Activated naive CD8-positive, alpha-beta T cell treated with anti-CD3 and anti-CD28 coated beads for 36 hours (primary cell): ENCODE measurements at places on chromosomes 12 and 14. TPM values are rescaled to one million over a fixed set of nuclear protein-coding genes. Genes with fewer than 3 reads are reported as not detected.

Gene GUCY2C
- not detected for total RNA-seq

Gene EFS
- not detected for total RNA-seq

Gene C14orf132
- total RNA-seq = 1.7 TPM

Gene CNTN1
- not detected for total RNA-seq

DNA sequence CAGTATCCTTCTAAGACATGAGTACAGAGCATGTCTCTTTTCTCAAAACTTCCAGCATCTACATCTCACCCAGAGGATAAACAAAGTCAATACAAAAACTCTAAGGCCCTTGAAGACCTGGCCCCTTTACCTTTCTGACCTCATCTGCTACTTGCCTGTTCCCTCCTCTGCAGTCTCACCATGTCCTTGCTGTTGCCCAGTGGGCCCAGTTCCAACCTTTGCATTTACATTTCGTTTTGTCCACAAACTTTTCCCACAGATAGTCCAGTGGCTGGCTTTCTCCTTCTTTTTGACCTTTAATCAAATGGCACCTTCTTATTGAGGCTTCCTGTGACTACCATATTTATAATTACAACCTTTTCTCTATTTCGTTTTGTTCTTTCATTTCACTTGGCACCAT, 1.6 kb downstream of the IRAK4 start:
- H3K4me3 ChIP-seq = peak overlapping the region; percentile 97
- peaks cover 56% of the 10 kb centered on the region for H3K4me1 ChIP-seq

- peaks cover 31% of the 10 kb centered on the region for H3K36me3 ChIP-seq
- H3K27me3 ChIP-seq = no peaks in the 10 kb centered on the region
- DNase-seq = no peak
- no peak overlapping the region for H3K4me3 ChIP-seq
- peaks cover 31% of the 10 kb centered on the region for H3K4me1 ChIP-seq
Measured at GRCh38 chr12:116226026-116226425, 51.5 kb downstream of the MED13L start.

DNA sequence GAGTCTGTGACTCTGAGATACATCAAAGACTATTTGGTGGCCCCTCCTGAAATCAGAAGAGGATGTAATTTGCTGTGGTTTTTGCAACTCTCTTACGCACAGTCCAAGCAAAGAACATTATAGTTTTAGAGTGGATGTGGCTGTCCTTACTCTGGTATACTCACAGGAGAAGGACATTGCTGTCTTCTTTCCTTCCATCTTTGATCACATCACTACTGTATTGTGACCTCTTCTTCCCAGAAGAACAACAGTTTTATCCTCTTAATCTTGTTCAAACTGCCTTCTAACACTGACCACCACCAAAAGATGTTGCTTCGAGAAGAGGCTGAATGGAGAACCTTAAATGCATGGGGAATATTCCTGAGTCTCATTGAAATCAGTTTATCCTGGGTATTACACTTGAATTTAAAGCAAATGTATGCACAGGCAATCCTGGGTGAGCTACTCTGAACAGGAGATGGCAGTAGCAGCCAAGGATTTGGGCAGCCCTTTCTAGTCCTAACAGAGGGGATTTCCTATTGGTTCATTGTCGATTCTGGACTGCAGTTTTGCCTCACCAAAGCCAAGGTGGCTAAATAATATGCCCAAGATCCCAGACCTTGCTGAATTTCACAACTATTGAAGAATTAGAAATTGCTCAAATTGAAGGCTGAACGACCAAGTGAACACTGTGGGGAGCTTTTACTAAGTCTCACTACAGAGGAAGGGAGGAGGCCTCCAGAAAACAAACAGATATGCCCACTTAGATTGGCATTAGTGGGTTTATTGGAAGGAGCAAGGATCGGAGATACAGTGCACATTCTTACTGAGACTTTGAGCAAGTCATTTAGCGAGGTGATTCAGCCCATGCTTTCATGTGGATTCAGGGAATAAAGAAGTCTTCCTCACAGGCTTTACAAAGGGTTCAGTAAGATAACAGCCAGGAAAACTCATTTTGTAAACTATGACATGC, 282.8 kb downstream of the PAWR start:
- no peak overlapping the region for H3K4me3 ChIP-seq
- peak; percentile 9 for DNase-seq
- H3K36me3 ChIP-seq = no peaks in the 10 kb centered on the region
- H3K27me3 ChIP-seq = no peaks in the 10 kb centered on the region

DNA sequence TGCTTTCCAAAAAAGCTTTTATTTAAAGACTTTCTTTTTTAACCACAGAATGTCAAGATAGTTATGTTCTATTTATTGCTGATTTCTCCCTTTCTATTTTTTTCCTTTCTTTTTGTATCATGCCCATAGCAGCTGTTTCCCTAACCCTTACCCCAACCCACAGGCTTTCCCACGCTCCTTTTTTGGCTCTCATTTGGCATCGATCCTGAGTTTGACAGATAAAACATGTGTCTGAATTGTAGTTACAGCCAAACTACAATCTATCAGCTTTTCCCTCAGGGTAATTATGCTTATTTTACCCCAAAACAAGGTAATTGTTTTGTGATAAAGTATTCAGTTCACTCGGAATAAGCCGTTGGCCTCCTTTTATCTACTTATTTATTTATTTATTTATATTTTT, 46.7 kb downstream of the PDE3A start:
- H3K27ac ChIP-seq = no peak overlapping the region
- H3K4me3 ChIP-seq = no peak overlapping the region
- no peak for DNase-seq

DNA sequence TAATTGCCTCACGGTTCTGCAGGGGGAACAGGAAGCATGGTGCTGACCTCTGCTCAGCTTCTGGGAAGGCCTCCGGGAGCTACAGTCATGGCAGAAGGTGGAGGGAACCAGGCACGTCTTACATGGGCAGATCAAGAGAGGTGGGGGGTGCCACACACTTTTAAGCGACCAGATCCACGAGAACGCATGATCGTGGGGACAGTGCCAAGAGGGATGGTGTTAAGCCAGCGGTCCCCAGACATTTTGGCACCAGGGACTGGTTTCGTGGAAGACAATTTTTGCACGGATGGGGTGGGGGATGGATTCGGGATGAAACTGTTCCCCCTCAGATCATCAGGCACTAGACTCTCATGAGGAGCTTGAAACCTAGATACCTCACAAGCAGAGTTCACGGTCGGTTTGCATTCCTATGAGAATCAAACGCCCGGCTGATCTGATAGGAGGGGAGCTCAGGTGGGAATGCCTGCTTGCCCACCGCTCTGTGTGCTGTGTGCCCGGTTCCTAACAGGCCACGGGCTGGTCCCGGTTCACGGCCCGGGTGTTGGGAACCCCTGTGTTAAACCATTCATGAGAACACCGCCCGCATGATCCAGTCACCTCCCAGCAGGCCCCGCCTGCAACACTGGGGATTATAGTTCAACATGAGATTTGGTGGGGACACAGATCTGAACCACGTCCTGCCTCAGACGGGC, 96.9 kb downstream of the ADGRD1 start:
- H3K36me3 ChIP-seq = no peaks in the 10 kb centered on the region
- no peaks in the 10 kb centered on the region for H3K4me1 ChIP-seq
- H3K27me3 ChIP-seq = peaks cover 16% of the 10 kb centered on the region
- no peak overlapping the region for H3K4me3 ChIP-seq
- no peak for DNase-seq
- no peak overlapping the region for H3K27ac ChIP-seq
